ENCODE measurements at places on chromosomes 4 and X.

DNA sequence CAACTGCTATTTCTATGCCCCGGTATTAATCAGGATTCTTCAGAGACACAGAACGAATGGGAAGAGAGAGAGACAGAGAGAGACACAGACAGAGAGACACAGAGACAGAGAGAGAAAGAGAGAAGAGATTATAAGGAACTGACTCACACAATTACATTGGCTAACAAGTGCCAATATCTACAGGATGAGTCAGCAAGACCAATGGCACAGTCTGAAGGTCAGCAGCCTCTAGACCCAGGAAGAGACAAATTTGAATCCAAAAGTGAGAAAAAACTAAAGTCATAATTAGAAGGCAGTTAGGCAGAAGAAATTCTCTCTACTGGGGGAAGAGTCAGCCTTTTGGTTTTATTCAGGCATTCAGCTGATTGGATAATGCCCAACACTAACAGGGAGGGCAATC is 187.3 kb downstream of the MAB21L2 start:
- peak; percentile 43 for DNase-seq

DNA sequence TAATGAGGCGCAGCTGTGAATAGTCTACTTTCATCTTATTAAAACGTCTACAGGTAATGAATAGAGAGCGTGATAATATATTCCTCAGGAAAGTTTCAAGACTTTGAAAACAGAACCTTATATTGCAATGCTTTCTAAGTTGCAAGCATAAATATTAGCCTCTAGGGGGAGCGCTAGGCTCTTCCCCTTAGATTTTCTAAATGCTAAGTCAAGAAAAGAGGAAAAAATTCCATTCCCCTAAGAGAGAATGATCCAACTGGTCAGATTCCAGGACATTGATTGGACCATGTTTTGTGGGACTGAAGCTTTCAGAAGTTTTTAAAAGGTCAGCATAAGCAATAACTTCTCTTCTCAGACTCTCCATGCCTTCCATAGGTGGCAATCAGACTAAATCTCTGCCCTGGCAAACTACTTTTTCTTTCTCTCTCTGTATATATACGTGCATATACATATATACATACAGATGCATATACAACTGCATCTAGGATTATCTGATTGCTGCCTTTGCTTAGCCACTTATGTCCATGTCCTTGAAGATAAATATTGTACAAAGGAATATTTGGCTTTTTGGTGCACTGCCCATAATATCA is 492.9 kb downstream of the INPP4B start:
- peak; percentile 15 for DNase-seq

DNA sequence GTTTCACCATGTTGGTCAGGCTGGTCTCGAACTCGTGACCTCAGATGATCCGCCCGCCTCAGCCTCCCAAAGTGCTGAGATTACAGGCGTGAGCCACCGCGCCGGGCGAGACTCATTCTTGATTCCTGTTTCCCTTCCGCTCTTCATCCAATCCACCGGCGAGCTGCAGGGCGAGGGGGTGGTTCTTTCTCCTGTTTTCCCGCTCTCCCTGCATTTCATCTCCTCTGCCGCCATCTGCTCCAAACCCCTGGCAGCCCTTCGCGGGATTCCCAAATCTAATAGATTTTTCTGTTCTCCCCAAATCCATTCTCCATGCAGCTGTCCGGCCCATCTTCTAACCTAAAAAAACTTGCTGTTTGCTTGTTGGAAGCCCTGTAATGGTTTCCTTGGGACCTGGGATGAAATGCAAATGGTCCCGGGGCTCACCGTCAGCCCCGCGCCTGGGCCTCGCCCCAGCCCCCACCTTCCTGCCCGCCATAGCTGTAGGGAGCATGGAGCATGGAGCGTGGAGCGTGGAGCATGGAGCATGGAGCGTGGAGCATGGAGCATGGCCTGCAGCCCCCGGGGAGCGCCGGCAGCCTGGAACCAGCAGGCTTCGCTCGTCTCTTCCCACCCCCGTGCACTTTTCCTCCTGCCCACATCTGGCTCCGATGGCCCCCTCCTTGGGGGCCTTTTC is 1.1 kb downstream of the ZFP42 start:
- no peak for DNase-seq

- DNase-seq = peak; percentile 87
Measured at GRCh38 chrX:48071064-48071985, at the start of gene ZNF630. Gene ZNF630 (minus strand): TSS chrX:48071640. CDS start chrX:48066886, 4,754 bp downstream.

- DNase-seq = no peak
Measured at GRCh38 chr4:83781434-83781833, 245.5 kb downstream of the GPAT3 start.

GRCh38 chr4:27148211-27148895 is 287.7 kb downstream of the STIM2 start:
- no peak for DNase-seq

GRCh38 chr4:10619855-10620254 is 64.7 kb downstream of the CLNK start:
- no peak for DNase-seq

DNA sequence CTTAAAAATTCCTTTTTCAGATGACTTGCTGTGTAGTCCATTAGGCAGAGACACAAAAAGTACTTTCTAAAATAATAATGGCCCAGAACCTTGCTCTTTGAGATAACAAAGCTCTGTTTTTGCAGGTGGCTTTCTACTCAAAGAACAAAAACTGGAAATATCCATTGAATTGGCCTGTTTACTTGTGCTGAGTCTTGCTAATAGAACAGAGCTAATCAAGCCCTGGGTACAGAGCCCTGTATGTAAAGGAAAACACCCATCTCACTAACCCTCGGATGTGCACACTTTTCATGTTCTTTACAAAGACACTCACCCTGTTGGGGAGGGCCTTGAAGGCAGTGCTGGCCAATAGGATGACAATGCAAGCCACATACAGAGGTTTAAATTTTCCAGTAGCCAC is 27.0 kb upstream of the LNX1 start:
- no peak for DNase-seq

DNA sequence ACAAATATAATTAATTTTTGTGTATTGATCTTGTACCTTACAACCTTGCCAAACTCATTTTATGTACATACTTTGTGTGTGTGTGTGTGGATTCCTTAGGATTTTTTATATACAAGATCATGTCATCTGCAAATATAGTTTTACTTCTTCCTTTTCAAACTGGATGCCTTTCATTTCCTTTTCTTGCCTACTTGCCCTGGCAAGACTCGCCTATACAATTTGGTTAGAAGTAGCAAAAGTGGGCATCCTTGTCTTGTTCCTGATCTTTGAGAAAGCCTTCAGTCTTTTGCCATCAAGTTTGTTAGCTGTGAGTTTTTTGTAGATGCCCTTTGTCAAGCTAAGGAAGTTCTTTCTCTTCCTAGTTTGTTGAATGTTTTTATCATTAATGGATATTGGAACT is 30.5 kb downstream of the RUFY3 start:
- DNase-seq = no peak

GRCh38 chr4:25144870-25145481 is 15.3 kb downstream of the SEPSECS start:
- DNase-seq = peak; percentile 8

DNA sequence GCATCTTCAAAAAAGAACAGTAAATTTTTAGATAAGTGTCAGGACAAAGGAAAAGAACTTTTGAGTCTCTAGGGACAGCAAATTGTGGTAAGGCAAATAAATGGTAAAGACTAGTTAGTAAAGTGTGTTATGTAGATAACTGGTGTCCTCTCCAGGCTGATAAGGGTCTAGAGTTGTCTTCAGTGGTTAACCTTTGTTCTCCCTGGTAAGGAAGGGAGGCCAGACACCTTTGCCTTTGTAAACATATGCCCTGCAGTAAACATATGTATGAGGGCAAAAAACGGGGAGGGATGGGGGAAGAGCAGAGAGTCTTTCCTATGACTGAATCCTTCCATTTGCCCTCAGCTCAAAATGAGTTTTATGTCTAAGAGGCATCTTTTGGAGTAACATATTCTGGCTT is 384.6 kb downstream of the HNRNPD start:
- DNase-seq = no peak

DNA sequence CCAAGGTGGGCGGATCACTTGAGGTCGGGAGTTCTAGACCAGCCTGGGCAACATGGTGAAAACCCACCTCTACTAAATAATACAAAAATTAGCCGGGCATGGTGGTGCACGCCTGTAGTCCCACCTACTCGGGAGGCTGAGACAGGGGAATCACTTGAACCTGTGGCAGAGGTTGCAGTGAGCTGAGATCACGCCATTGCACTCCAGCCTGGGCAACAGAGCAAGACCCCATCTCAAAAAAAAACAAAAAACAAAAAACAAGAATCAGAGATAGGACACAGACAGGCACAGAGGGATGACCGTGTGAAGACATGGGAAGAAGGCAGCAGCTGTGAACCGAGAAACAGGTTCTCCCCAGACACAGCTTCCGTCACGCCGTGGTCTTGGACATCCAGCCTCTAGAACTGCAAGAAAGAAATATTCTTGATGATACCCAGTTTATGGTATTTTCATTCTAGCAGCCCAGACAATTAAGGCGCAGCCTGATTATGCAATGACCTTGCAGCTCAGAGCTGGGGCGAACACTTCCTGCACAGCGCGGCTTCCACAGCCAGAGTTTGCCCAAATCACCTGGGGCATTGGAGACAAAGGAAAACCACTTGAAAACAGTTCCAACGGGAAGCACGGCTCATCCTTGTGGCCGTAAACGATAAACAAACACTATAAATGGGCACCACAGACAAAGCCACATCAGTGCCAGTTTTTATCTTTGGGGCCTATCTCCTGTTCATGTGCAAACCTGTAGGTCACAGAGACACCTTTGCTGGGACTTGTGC is 4.2 kb upstream of the ARSD start:
- no peak for DNase-seq

GRCh38 chr4:18020671-18021469 is 685 bp downstream of the LCORL start:
- DNase-seq = peak; percentile 68

DNA sequence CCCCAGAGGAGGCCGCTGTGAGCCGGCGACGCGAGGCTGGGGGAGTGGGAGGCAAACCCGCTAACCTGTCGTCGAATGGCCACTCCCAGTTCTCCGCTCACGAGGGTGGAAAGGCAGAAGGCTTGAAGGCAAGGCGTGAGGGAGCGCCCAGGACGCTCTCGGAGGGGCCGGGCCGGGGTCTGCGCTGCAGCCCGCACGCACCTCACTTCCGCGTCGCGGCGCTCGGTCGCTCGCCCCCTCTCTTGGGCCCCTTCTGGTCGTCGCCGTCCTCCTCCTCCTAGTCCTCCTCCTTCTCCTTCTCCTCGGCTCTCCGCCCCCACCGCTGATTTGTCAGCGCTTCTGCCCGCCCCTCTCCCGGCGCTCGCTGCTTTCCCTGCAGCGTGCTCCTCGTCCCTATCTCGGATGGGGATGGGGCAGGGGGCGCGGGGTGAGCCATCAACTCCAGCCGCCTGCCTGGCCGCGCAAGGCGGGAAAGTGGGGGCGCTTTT is at the start of gene SNCA:
Gene SNCA (minus strand): TSS at position 265 of the 488 bp plus-strand sequence. CDS start 1,494 bp downstream, outside the sequence.
- peak; percentile 56 for DNase-seq

- DNase-seq = no peak
Measured at GRCh38 chr4:40256329-40256728, 59.5 kb downstream of the RHOH start.

GRCh38 chr4:67743194-67743593 is 11.0 kb downstream of the GNRHR start:
- DNase-seq = no peak

DNA sequence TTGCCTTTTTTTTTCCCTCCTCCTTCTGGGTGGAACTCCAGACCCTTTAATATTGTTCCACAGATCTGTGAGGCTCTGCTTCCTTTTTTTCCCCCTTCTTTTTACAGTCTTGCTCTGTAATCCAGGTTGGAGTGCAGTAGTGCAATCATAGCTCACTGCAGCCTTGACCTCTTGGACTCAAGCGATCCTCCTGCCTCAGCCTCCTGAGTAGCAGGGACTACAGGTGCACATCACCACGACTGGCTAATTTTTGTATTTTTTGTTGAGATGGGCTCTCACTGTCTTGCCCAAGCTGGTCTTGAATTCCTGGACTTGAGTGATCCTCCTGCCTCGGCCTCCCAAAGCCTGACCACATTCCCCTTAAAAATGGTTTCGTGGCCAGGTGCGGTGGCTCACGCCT is 26.8 kb downstream of the NSD2 start:
- DNase-seq = no peak

DNA sequence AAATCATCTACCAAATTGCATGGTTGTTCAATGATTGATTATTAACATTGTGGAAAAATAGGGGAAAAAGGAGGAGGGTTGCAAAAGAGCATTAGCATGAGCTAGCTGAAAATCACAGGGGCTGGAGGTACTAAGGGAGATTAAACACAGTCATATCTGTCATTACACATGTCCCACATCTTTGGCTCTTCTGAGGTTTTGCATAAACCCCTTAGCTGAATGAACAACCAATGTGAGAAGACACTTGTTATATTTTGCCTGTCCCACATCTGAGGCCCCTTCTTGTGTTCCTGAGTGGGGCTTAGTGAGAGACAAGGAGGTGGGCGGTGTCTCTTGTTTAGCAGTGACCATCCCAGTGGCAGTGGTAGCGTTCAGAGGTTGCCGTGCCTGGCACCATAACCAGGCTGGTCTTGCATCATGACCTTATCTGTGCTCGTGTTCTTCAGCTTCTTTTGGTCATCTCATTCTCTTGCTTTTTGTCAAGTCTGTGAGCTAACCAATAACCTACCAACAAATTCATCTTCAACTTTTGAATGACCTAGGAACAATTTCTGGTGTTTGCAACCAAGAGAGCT is 95.6 kb downstream of the MID1IP1 start:
- DNase-seq = no peak

DNA sequence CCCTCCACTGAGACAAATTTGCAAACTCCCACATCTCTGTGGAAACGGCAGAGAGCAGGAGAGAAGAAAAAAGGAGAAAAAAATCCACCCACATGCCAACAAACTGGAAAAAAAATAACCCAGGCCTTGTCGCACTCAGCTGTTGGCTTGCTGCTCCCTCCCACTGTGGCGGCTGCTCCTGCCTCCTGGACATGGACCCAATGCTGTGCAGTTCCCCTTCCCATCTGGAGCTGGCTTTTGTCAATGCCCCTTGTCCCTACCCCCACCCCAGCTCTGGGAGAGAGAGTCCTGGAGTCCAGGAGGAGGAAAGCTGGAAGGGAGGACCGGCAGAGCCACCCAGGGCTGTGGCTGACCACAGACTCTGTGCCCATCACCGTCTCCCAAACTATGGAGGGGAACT is 50.8 kb upstream of the IQSEC2 start:
- DNase-seq = no peak

DNA sequence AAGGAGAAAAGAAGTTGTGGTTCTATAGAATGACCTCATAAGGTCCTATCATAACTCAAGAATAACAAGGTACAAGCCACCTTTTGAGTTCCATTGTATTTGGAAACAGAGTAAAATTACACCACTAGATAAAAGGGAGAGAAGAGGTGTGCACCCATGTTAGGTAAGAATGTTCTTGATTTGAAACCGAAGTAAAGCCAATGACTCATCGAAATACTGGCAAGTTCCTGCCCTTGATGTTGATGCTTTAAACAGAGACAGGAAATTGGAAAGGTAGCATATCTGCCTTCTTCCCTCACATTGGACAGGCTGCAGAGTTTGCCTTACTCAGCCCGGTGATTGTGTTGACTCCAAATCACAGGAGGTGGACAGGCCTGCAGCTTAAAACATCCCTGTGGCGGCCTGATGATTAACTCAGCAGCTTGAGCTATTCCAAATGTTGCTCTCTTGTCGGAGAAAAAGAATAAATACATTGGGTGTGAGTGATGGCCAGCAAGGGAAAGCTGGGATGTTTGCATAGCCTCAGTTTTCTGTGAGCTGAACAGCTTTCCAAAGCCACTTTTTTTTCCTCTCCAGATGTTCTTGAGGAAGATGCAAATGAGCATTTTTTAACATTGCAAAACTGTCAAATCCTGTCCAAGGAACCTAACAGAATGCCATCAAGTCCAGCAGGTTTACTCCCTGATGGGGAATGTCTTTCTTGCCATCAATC is 321.1 kb downstream of the NKX6-1 start:
- DNase-seq = no peak
